ENCODE measurements at places on chromosomes 2 and 18. TPM values are rescaled to one million over a fixed set of nuclear protein-coding genes. Genes with fewer than 3 reads are reported as not detected.

AMER3 gene
- not detected for total RNA-seq

ARHGAP15 gene
- total RNA-seq, result 32.2 TPM

BOLL gene
- total RNA-seq, result 2.8 TPM

C2orf80 gene
- total RNA-seq, result not detected

SAG gene
- total RNA-seq, result not detected

GPR39 gene
- 0.10 TPM for total RNA-seq

SLC9A4 gene
- total RNA-seq, result 0.10 TPM

GPD2 gene
- 82.4 TPM for total RNA-seq

NT5C1B gene
- not detected for total RNA-seq

DPP4 gene
- 3.2 TPM for total RNA-seq

RPRM gene
- 0.21 TPM for total RNA-seq

RUFY4 gene
- total RNA-seq, result not detected

FAM124B gene
- 11.8 TPM for total RNA-seq

GBX2 gene
- total RNA-seq, result not detected

LDLRAD4 gene
- 36.7 TPM for total RNA-seq

DNAJC5G gene
- not detected for total RNA-seq

MPV17 gene
- total RNA-seq, result 34.6 TPM

SDC1 gene
- 44.2 TPM for total RNA-seq

SGPP2 gene
- total RNA-seq, result 2.3 TPM

GNAL gene
- 3.9 TPM for total RNA-seq

KLHL14 gene
- total RNA-seq, result 1.3 TPM

Measured in tongue (tissue), 3 donors.